ENCODE measurements at places on chromosomes 2 and 18.

GRCh38 chr18:12015416-12016062, 34.2 kb downstream of the IMPA2 start:
- no peak for DNase-seq

- DNase-seq, result no peak
Measured at GRCh38 chr2:158539176-158540005, 82.6 kb downstream of the PKP4 start.

DNA sequence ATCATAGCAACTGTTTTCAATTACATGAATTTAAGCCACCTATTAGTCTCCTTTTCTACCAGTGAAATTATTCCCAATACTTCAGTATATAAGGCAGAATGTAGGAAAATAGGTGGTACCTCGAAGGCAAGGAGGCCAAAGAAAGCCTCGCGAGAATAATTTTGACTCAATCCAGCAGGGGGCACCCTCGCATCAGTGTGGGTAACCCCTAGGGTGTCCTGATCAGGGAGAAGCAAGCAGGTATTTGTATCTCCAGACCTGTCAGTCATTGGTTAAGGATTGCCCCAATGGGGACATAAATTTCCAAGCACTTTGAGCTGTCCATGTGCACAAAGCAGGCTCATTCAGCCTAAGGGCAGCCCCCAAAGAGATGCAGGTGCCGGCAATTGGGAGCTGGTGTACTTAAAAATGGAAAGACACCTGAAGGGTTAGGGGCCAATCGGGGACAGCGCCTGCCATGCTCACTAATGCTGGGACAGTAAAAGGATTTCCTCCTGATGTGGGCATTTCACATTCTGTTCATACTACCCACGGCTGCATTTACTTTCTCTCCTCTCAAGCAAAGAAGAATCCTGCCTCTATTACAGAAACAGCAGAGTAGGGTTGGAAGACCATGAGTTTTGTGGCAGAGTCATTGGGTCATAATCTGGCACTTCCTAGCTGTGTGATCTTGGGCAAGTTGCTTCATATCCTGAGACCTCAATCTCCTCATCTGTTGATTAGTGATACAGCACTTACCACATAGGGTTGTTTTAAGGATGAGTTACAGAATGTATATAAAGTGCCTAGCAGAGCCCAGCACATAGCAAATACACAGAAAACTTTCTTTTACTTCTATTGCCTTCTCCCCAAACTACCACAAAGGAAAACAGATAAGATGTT, 136.1 kb downstream of the ICOS start:
- DNase-seq, result peak; percentile 63

GRCh38 chr18:58143386-58143785, 99.4 kb downstream of the NEDD4L start:
- no peak for DNase-seq

- DNase-seq, result no peak
Measured at GRCh38 chr2:66445925-66446871, 11.3 kb downstream of the MEIS1 start.

DNA sequence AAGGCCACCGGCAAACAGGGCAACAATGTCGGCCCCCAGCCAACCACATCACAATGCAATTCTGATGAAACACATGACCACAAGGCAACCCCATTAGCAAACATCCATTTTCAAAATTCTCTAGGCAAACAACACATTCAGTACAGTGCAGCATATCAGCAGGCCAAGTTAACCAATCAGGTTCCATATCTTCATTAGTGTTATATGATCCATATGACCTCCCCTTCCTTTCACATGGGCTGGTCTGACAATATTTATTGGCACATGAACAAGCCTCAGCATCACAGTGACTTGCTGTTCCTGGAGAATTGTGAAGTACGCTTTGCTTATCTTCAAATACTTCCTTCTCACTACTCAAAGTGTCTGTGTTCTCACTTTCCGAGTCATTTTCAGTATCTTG, 19.8 kb downstream of the RNF103 start:
- DNase-seq, result no peak

DNA sequence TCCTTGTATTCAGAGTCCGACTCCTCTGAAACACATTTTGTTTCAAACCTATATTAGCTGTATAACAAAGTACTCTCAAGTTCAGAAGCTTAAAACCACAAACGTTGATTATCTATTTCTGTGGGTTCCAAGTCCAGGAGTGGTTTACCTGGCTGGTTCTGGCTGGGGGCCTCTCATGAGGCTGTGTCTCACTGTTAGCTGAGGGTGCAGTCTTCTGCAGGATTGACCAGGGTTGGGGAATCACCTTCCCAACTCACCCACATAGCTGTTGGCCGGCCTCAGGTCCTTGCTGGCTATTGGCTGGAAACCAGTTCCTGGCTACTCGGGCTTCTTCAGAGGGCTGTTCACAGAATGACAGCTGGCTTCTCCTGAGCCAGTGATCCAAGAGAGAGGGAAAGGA, 18.0 kb upstream of the ATIC start:
- no peak for DNase-seq

DNA sequence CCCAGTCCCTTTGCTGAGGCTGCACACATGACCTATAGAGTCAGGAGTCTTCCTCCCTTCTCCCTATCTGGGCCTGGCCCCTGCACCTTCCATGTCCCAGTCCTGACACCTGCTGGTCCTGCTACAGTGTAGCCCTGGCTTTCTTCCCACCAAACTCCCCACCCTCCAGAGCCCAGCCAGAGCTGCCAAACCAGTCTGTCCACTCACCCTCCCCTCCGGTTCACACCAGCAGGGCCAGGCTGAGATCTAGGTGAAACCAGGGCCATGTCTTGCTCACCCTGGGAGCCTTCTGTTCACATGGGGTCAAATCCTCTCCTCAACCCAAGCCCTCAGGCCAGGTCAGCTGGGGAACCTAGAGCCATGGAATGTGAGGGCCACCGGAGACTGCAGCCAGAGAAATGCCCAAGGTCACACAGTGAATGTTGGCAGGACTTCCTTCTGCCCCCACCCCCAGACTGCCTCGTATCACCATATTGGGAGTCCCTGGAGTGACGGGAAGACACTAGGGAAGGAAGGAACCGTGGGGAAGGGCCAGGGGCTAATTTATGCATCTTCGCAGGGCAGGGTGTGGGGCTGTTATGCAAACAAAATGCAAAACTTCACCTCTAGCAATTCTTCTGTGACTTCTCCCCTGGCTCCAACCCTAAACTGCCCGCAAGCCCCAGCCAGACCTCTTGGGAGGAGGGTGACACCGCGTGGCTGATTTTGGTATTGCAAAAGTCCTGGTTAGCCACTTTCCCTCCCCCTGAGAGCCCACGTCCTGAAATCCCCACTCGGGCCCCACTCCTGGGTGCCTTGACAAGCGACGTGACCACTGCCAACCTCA, 14.6 kb downstream of the TNS1 start:
- DNase-seq, result peak; percentile 40

- DNase-seq, result no peak
Measured at GRCh38 chr2:231235217-231235616, 36.8 kb downstream of the ARMC9 start.
